ENCODE measurements at places on chromosomes 3 and 15.

DNA sequence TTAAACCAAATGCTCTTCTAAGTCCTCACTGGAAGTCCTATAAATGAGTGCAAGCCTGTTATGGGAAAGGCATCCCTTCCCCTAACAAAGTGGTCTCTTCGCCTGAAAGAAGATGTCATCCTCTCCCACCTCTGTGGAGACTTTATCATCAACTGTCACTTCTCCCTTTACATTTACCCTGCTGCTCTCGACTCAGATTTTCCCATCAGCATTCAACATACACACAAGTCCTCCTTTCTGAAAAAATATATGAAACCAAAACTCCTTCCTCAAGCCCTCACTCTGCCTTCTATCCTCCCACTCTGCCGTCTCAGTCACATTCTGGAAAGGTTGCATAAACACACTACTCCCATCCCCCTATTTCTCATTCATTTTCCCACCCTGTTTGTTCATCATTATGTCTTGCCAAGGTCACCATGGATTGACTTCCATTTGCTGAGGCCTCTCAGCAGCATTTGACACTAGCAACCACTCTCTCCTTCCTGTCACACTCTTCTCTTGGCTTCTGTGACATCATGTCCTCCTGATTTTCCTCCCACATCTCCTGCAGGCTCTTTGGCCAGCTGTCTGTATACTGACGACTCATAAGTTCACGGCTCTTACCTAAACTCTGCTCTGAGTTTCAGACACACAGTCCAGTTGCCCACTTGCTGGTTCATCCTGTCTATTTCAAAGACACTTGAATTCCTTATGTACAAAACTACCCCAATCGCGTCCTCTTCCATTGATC is 70.3 kb upstream of the SMAD3 start:
- no peak for DNase-seq

GRCh38 chr3:172315401-172316091 is 132.7 kb downstream of the GHSR start:
- no peak for DNase-seq

GRCh38 chr3:57007521-57008460 is 52.7 kb upstream of the SPATA12 start:
- no peak for DNase-seq

- no peak for DNase-seq
These were observed 18.7 kb downstream of the BCL6 start for GRCh38 chr3:187726564-187726963.

DNA sequence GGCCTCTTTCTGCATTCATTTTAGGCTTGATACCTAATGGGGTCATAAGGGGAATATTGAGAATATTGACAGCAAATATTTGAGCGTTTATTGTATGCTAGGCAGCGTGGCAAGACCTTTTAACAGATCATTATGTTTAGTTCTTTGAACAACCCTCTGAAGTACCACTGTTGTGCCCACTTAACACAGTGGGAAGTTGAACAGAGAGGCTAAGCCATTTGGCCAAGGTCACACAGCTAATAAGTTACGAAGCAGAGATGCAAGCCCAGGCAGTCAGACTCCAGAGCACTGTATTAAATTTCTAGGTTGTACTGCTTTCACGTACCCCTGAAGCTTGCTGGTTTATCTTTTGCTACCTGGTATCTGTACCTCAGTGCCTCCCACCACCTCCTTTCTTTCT is 1.1 kb downstream of the RAB7A start:
- DNase-seq: no peak

DNA sequence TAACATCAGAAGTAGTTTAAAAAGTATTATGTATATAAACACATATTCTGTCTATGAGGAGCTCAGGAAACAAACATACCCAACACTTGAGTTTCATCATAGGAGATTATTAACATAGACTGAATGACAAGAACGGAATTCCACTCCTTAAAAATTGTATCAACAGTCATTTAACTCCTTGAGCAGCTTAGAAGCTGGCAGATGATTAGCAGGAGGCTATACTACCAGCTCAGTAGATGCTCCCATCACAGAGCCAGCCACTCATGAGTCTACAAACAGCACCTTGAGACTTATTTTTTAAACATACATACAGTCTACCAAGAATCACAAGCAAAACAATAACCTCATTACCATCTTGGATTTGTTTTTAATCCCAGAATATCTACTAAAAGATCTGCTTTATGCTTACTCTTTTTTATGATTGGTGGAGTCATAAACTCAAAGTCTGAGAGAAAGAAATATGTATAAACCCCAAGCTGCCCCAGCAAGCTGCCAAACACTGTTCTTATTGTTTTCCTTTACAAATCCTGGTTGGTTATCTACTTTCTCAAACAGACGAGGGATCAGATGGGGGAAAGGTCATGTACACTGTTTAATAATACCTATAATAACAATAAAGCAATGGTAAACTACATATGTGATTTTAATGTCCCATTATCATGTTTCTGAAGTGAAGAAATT is 59.5 kb downstream of the CBLB start:
- no peak for DNase-seq

GRCh38 chr3:49255112-49255511 is 21.9 kb downstream of the C3orf62 start:
- no peak for DNase-seq

- DNase-seq: no peak
These were observed 107.7 kb downstream of the MYO5A start for GRCh38 chr15:52421029-52421428.

DNA sequence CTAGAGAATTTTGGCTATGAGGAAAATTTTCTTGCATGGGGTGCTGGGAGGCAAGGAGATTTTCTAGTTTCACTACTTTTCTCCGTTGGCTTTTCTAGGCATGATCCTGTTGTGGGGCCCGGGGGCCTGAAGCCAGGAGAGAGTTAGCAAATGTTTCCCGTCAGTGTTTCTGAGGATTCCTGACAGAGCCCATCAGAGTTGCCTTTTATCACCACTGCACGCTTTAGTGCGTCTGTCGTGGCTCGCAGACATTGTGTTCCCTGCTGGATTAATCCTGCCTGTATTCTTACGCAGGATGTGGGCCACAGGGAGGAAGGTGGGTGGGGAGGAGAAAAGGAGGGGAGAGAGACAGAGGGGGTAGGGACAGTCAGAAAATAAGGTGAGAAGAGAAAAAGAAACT is 18.1 kb upstream of the BOC start:
- no peak for DNase-seq

- no peak for DNase-seq
These were observed 344.8 kb downstream of the CNTN3 start for GRCh38 chr3:74269689-74270088.

- DNase-seq: no peak
These were observed 162.8 kb upstream of the ZNF385D start for GRCh38 chr3:21913791-21914190.

Data from NCI-H2081 (cell line).